GM12891 (cell line): ENCODE measurements at places on chromosomes 12 and 14.

DNA sequence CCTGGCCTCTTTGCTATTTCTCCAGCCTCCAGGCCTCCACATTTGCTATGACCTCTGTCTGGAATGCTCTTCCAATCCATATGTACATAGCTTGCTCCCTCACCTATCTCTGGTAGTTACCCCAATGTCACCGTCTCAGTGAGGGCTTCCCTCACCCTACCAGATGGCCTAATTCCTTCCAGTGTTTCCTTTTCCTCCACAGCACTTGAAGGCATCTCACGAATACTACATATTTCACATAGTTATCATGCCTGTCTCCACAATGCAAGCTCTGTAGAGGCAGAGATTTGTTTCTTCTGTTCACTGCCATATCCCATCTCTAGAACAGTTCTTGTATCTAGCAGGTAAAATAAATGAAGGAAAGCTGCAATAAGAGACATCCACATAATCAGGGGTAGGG, 21.3 kb upstream of the HSP90B1 start:
- no peak for DNase-seq

- no peak for DNase-seq
Observed at GRCh38 chr12:58976146-58976545, 55.8 kb upstream of the LRIG3 start.

- no peak for DNase-seq
Observed at GRCh38 chr12:51390457-51390856, 749 bp downstream of the GALNT6 start.

GRCh38 chr12:64450711-64451486, 1.0 kb upstream of the TBK1 start:
- DNase-seq, result no peak
